ACHN (cell line): ENCODE measurements at places on chromosomes 5 and 9.

DNA sequence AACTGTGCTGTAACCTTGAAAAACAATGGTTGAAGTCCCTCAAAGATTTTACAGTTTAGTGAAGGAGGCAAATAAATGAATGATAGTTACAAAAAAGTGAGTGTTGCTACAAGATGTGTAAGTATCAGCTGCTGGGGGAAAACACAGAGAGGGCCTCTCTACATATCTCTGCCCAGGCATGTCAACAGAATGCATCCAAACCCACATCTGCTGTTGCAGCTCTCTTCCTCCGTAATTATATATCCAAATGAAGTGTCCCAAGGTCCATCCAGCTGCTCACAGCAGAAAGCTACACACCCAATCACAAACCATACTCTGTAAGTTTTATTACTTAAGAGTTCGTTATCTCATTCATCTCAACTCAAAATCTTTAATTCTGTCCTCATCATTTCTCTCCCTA is 584.6 kb downstream of the ANXA1 start:
- DNase-seq = no peak

- no peak for DNase-seq
Observed at GRCh38 chr5:147737921-147738320, 44.6 kb downstream of the JAKMIP2 start.

DNA sequence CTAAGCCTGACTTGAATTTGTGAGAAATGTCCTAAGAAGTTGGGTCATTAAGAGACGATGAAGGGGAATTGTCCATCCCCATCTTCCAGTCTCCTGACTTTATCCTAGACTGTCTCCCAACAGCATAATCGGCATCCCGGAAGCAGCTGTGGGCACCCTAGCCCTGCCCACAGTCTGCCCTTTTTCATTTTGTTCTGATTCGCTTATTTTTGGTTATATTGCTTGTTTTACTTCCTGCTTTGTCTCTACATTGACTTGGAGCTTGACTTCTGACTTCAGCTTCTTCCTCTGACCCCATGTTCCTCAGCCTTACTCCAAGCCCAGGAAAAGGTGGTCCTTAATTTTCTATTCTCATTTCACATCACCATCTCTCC is 41.8 kb downstream of the UGCG start:
- DNase-seq = no peak

DNA sequence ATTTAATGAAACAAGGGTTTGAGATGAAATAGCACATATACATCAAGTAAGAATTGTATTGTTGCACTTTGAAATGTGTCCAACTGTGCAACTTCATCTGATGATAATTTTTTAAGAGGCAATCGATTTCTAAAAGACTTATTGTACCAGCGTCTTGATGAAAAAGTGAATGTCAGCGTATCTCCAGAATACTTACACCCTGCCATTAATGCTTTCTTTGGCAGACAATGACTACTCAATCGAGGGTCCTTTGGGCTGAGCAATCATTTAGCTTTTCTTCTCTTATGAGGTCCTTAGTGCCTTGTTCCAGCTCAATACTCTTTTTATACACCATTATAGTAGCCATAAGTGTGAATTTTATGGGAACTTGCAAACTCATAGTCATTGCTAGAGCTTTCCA is 4.7 kb downstream of the TLE1 start:
- no peak for DNase-seq

- DNase-seq = no peak
Observed at GRCh38 chr5:95296291-95296690, 11.4 kb upstream of the MCTP1 start.

DNA sequence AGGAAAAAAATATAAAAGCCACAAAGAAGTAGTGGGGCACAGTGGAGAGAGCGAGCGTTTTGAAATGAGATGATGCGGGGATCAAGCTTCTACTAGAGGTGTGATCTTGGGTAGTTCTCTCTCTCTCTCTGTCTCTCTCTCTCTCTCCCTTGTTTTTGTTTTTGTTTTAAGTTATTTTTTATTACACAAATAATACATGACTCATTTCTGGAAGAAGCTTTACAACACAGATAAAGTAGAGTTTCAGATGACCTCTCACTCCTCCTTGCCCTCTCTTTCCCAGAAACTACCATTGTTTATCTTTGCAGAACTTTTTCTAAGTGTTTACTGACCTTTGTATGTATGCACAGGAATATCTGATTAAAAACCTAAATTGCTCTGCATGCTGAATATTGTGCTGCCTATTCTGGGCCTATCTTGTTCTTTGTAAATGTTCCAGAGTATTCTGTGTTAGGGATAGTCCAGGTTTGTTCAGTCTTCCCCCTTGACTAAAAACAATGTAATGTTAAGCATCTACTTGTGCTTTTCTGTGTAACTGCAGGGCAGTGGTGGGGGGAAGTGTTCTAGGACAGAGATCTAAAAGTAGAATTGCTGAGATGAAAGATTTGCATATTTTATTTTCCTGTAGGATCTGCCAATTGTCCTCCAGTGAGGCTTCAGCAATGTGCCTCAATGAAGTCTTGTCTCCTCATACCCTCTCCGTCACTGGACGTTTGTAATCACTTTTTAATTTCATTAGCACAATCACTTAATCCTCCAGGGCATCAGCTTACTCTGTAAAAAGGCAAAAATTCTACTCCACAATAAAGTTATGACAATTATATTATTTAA is 52.0 kb downstream of the FYB1 start:
- DNase-seq = no peak

DNA sequence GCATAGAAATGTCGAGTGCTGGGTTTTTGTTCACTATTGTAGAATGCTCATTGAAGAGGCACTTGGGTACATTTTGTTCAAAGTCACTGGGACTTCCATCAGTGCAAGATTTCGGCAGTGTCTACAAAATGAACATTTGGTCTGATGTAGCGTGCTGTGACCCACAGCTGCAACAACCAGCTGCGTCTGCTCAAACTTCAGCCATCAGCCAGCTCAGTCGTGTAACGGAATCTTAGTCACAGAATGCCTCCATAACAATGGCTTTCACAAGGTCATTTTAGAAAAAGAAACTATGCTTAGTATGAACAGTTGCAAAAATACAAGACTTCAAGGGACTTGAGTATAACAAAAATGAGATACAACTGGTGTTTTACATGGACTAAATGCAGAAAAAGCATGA is 828.1 kb upstream of the GRAMD2B start:
- no peak for DNase-seq

- DNase-seq = no peak
Observed at GRCh38 chr5:57106661-57107060, 67.2 kb upstream of the GPBP1 start.

DNA sequence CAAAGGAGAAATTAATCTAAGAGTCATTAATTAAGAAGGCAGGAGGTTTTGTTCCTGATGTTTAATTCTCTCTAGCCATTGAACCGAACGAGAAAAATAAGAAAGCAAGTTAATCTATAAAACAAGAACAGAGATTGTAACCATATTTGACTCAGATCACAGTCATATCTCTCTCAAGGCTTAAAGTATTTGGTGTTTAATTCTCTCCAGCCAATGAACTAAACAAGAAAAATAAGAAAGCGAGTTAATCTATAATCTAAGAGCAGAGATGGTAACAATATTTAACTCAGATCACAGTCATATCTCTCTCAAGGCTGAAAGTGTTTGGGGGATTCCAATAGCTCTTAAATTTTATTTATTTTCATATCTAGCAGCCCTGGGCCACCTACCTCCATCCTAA is 74.4 kb upstream of the SHISAL2B start:
- peak; percentile 25 for DNase-seq
